ENCODE measurements at places on chromosomes 5 and 9.

DNA sequence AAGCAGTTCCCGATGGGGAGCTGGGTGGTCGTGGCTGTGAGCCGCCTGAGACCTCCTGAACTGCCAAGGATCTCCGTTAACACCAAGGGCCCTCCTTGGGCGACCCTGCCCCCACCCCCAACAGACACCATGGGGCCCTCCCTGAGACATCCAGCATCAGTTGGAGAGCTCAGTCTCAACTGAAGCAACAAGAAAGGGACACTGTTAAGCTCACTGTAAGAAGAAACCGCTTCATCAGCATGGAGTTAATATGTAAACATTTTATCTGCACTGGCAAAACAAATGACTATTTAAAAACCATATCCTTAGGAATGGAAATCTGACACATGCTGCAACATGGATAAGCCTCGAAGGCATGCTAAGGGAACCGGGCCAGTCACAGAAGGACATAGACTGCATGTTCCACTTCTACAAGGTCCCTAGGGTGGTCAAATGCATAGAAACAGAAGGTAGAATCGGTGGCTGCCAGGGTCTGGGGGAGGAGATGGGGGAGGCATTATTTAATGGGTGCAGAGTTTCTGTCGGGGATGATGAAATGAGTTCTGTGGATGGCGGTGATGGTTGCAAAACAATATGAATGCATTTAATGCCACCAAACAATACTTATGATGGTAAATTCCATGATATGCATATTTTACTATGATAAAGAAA lies 47.4 kb downstream of the ROR2 start:
- no peak for DNase-seq

DNA sequence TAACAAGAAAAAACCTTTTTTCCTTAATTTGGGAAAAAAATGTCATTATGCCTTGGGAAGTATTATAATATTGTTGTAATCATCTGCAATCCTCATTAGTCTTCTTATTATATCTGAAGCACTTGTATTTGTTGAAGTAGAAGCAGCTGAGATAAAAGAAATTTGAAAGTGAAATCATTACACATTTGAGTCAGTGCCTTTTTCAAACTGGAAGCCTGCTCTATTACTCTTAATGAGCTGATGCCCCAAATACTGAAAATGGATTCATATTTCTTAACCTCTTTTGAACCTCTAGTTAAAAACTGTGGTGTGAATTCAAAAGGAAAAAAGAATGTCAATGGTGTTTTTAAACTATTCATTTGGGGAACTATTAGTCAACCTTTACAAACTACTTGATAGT lies 1027.7 kb downstream of the NR2F1-AS1 start:
- DNase-seq: no peak

DNA sequence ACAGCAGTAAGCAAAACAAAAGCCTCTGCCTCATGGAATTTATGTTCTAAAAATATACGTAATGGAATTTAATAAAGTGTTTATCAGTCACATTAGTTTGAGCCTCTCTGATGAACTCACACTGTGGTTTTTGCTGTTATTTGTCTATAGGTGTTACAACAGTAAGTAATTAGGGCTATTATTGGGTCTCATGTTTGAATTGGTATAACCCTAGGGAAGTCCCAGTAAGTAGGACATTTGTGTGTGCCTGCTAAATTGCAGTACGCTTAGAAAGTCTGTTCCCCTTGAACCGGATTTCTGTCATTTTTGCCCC lies 197.6 kb downstream of the NR3C1 start:
- no peak for DNase-seq

- no peak for DNase-seq
These were observed 2.4 kb upstream of the VAV2 start for GRCh38 chr9:133994353-133995011.

DNA sequence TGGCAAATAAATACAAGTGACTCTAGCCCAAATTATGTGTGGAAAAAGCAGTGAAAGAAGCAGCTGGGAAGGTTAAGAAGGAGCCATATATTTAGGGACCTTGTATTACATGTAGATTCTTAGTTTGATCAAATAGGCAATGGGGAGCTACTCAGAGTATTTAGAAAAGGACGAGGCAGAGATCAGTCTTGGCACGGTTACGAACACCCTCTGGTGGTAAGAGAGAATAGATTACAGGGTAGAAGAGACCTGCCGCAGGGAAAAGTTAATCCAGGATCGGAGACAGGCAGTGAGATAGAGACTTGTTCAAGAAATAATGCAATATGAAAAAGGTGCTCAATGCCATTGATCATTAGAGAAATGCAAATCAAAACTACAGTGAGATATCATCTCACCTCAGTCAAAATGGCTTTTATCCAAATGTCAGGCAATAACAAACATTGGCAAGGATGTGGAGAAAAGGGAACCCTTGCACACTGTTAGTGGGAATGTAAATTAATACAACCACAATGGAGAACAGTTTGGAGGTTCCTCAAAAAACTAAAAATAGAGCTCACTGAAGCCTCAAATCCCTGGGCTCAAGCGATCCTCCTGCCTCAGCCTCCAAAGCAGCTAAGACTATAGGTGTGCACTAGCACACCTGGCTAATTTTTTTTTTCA lies 12.0 kb downstream of the INIP start:
- peak; percentile 59 for DNase-seq

DNA sequence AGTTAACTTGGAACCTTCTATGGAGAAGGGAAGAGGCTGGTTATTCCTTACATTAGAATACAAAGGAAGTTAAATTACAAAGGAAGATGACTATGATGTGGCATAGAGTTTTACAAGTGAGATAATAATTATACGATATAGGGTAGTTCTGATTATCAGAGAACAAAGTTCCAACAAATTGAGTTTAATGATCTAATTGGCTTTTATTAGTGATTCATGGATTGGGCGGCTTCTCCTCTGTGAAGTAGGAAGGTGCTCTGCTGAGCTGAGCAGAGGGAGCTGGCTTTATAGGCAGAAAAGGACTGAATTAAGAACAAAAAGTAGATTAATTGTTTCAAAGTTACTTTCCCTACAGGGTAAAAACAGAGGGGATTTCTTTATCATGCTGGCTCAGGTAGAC lies 49.7 kb downstream of the PARP8 start:
- no peak for DNase-seq

GRCh38 chr9:137077010-137077747 lies at the start of gene UAP1L1:
UAP1L1 (plus strand) TSS chr9:137077517; CDS start chr9:137077533, 16 bp downstream.
- DNase-seq: no peak

GRCh38 chr5:76983468-76983867 lies 30.6 kb downstream of the CRHBP start:
- DNase-seq: no peak

- no peak for DNase-seq
These were observed 152.0 kb upstream of the SLC28A3 start for GRCh38 chr9:84492366-84493159.

GRCh38 chr5:39025456-39025855 lies 48.7 kb downstream of the RICTOR start:
- no peak for DNase-seq
